ENCODE measurements at places on chromosomes 5 and 9. TPM values are rescaled to one million over a fixed set of nuclear protein-coding genes. Genes with fewer than 3 reads are reported as not detected.

Gene FBP2
- total RNA-seq, result not detected

Gene PPP2R2B
- total RNA-seq, result 64.4 TPM

Gene RGS3
- 20.6 TPM for total RNA-seq

Gene CDC20B
- 0.18 TPM for total RNA-seq

Gene EIF4E1B
- 0.27 TPM for total RNA-seq

Gene C5orf58
- not detected for total RNA-seq

Gene EGFLAM
- total RNA-seq, result 13.7 TPM

Gene GGTA1
- 1.5 TPM for total RNA-seq

Gene NPR3
- 3.6 TPM for total RNA-seq

Gene OR1J2
- not detected for total RNA-seq

Gene CSNK1G3
- 122 TPM for total RNA-seq

Gene LEAP2
- total RNA-seq, result 2.1 TPM

All from cerebellum (tissue), 4 donors.